Karpas-422 (cell line): ENCODE measurements at places on chromosomes 13 and 19. TPM values are rescaled to one million over a fixed set of nuclear protein-coding genes. Genes with fewer than 3 reads are reported as not detected.

DNA sequence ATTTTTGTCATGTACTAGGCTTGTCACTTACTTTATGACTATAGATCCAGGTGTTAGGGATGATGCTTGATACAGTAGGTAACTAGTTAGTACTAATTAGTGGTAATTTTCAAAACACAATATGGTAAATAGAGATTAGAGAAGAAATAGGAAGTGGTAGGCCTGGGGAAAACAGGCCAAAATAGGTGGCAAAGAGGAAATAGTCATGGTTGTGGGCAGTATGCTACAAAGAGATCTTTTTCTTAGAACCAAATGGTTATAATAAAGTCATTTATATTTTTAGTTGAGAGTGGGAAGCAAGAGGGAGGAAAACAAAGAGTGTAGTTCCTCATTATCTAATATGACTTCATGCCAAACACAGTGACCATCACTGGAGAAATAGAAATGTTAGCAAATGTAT, 9.1 kb upstream of the VWA8 start:
- no peak for DNase-seq

- DNase-seq, result no peak
Observed at GRCh38 chr19:5823579-5824281, 15.8 kb downstream of the FUT6 start.

- DNase-seq, result peak; percentile 71
Observed at GRCh38 chr19:4660181-4660791, 9.9 kb downstream of the MYDGF start.

DNA sequence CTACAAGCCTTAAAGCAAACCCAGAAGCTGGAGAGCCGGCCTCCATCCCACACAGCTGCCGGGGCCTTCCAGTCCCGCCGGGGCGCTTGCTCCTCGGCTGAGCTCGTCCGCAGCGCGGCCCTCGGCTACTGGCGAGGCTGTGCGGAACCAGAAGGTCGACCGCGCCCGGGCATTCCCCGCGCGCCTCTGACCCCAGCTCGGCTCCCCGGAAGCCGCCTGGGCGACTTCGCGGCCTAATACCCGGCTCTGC, 863 bp downstream of the ANKRD10 start:
- no peak for DNase-seq

DNA sequence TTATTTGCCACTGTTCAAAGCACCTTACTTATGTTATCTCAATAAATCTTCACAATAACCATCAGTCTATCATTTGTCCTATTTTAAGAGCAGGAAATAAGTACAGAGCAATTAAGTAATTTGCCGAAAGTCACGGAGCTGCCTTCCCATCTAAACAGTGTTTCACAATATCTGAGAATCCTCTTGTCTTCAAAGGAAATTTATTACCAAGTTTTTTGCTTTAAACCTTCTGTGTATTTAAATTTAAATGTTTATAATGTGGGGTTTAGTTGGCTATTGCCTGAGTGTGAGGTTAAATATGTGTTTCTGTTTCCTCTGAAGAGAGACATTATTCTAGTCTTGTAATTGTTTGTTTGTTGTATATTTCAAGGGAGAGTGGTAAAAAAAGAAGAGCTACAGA, 633.1 kb downstream of the EFNB2 start:
- no peak for DNase-seq

The COX6B2 gene
- total RNA-seq, result not detected in 2 replicates

The IL4I1 gene
- total RNA-seq, result not detected in 2 replicates

The SLC25A41 gene
- 1.4 TPM in 1 of 2 replicates, not detected in the other for total RNA-seq

The KLK8 gene
- not detected in 2 replicates for total RNA-seq
